Uterus (tissue), 4 donors: ENCODE measurements at places on chromosomes 11 and 22. TPM values are rescaled to one million over a fixed set of nuclear protein-coding genes. Genes with fewer than 3 reads are reported as not detected.

DNA sequence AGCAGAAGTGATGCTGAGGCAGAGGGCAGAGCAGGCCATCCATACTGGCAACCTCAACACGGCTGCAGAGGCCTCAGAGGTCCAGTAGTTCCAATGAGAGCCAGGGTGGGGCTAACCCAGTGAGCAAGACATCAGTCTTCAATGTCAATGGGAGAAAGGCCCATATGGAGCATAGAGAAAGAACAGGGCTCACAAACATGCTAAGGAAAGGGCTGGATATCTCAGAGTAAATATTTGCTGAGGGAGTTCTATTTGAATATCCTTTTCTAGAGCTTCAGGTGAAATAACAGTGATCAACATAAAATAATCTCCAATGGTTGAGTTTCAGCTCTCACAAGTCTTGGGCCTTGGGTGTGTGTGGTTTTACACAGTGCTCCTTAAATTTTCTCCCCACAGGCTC, 50.8 kb upstream of the CCDC90B start:
- DNase-seq, result no peak

GRCh38 chr22:27019827-27020226, 362.4 kb downstream of the MIAT start:
- no peak for DNase-seq

- DNase-seq, result no peak
Measured at GRCh38 chr11:40183073-40184064, 1276.1 kb downstream of the LRRC4C start.

DNA sequence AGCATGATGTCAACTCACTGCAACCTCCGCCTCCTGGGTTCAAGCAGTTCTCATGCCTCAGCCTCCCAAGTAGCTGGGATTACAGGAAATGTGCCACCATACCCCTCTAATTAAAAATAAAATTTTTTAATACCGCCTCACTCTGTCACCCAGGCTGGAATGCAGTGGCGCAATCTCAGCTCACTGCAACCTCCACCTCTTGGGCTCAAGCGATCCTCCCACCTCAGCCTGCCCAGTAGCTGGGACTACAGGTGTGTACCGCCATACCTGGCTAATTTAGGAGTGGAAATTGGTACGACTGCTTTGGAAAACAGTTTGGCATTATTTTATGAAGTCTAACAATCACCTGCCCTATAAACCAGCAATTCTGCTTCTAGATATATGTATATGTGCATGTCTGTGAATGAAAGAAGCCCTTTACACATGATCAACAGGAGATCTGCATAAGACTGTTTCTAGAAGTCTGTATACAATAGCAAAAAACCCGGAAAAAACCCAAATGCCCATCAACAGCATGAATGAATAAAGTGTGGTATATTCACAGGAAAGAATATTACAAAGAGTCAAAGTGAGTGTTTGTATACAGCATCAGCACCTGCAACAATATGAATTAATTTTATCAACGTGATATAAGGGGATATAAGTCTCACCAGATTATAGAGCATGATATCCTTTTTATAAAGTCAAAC, 16.0 kb downstream of the SLC35F2 start:
- no peak for DNase-seq

DNA sequence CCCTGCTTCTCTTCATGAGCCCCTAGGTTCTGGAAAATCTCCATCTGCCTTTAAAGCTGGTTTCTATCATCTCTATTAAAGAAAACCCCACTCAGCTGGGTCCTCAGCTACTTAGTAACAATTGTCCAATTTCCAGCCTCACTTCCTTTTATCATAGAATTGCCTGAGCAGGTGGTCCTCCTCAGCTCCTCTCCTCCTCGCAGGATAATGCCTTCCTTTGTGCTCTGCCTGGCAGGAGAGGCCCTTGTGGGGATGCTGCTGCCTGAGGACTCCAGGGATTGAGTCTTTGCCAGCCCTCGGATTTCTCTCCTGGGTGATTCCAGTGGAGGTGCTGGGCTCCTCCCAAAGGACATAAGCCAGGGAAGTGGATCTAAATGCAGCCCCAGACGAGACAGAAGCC, 448.3 kb downstream of the INSC start:
- DNase-seq, result no peak

DNA sequence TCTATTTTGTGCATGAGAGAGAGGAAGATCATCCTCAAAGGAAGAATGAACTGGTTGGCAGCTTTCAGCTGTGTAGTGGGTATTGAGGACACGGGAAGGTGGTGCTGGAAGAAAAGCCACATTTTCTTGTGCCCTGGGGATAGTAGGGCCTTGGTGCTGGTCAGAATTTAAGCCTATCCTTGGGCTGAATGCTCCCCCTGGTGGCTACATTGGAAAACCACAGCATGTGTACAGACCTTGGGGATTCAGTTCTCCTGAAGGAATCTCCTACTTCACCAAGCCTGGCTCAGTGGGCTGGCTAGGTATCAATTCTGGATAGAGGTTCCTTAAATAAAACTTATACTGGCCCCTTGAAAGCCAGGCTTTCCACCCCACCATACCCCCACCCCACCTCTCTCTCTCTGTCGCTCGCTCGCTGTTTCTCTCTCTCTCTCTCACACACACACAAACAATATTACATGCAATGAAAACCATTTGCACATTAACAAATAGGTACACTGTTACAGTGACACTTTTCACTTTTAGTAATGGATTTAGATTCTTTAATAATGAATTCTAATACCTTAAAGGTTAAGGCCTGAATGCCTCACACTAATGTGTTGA, 2.8 kb upstream of the OR51M1 start:
- DNase-seq, result no peak

- DNase-seq, result no peak
Measured at GRCh38 chr11:65058012-65058411, 341 bp downstream of the NAALADL1 start.

- DNase-seq, result peak; percentile 47
Measured at GRCh38 chr22:42928969-42929837, 72.1 kb upstream of the ARFGAP3 start.

DNA sequence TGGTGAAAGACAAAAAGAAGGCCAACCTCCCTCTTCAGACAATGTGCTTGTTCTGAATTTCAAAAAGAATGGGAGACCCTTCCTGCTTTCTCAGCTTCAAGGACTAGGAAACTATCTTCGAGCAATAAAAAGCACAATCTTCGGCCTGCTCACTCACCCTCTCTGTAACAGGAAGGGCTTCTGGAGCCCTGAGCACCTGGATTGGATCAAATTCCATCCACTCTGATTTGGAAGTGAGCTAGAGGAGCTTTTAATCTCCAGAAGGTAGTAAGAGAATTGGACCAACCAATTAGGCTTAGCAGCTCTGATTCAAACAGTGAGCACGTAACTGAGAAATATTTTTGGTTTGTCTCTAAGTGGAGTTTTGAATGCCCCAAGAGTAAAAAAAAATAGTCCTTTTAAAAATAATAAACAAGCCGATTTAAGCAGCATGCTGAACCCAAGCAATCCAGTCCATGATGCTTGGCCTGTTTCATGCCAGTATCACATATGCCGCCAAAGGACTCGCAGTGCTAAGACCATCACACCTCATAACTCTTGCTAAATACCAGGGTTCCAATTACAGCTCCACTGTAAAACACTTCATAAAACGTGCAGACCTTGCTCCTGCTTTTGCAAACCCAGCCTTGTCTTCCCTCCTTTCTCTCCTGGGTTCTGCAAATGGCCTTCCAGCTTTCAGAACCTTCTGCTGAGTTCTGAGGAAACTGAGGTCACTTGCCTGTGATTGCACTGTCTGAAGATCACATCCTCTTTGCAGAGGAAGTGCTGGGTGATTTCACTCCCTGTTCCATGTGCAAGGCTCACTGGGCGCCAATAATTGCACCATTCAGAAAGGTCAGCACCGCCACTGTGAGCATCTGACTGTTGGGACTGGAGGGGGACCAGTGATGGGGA, 74.4 kb downstream of the SLC1A2 start:
- no peak for DNase-seq

MMP13 gene
- not detected for total RNA-seq

PGA5 gene
- total RNA-seq, result not detected

MN1 gene
- total RNA-seq, result 2.0 TPM

TEX12 gene
- 1.3 TPM for total RNA-seq
